Activated gamma-delta T cell (primary cell): ENCODE measurements at places on chromosomes 2 and 18.

- DNase-seq, result no peak
These were observed 494.1 kb upstream of the SLC39A10 start for GRCh38 chr2:195162918-195163317.

DNA sequence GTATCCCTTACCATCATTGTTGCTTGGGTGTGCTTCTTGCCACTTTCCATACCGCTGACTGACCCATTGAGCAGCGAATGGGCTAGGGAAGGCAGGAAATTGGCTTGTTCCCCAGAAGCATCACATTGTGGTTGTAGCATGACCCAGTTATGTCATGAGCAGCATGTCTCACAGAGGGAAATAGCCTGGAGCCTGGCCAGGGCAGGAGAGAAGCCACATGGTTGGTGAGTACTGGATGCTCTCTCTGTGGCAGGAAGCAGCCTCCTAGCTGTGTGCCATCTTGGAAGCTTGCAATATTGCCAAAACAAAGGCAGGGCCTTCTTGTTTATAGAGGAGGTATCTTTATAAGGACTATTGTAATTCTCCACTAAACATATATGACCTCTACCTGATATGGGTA is 482.6 kb downstream of the PIK3C3 start:
- no peak for DNase-seq

GRCh38 chr2:101752716-101753616 is 55.5 kb downstream of the MAP4K4 start:
- no peak for DNase-seq

DNA sequence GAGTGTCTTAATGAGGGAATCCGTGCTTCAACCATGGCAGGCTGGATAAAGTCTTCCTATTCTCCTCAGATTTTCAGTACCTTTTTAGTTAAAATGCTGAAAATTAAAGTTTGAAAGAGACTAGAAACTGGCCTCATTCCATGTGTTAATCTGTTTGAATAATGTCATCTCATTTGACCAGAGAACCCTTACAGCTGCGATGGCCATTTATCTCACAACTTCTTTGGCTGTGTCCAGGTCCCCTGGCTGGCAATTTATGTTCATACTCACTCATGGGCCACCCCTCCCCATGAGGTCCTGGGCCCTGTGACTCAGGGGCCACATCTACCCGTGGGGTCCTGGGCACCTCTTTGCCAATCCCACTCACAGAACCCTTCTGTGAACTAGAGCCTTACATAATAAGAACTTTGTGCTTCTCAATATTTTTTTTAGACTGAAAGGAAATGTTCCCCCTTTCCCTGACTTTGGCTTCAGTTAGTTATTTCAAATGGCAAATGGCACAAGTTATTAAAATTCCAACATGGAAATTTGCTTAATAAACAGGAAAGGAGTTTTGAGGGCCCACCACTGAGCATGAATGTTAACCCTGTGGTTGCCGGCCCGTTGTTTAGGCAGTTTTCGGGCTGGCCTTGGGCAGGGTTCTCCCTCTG is 134.6 kb downstream of the UXS1 start:
- DNase-seq, result no peak

- no peak for DNase-seq
These were observed 100.0 kb upstream of the PID1 start for GRCh38 chr2:229371086-229371485.

DNA sequence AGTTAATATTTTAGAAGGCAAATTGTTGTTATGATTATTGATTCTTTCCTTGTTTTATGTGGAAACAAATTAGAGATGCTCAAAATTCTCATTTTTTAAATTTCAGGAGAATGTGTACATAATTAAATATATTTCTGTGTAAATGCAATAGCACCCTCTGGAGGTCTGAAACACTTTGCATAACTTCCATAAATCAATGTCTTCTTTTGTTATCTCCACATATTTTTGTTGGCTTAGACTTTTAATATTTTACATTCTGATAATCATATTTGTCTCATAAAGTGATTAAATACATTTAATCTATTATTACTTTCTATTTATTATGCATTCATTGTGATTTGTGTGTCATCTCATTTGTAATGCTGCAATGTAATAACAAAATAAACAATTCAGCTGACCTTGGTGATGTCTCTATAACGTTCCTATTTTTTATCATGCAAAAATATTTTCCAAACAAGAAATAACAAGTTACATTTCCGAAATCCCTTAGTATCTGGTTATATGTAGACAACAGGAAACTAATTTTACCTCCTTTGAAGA is 201.8 kb upstream of the GALNT5 start:
- no peak for DNase-seq

DNA sequence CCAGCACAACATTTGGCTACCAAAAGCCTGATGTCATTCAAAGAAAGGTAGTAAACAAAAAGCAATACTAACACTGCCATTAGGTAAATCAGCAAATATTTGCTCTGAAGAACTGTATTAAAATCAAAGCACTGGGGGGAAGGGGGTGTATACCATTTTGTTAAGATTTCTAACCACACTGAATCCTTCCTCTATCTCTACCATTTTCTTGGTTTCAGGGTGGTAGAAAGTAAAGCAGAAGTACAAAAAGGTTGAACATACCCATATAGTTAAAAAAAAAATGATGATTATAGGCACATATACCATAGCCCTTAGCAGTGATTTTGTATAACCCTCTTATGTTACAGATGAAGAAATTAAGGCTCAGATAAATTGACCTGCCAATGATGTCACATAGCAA is 437.6 kb downstream of the ZEB2 start:
- no peak for DNase-seq

DNA sequence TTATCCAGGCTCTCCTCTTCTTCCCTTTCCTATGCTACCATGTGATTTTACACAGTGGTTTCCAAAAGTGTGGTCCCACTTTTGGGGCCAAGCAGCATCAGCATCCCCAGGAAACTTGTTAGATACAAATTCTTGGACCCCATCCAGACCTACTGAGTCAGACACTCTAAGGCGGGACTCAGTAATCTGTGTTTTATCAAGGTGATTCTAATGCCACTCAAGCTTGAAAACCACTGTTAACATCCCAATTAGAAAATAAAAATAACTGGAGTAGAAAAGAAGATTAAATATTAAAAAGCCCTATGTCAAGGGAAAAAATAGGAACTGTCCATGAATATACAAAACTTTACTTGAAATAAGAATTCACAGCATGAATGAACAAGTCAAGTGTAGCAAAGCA is 10.8 kb downstream of the DSG2 start:
- no peak for DNase-seq

- DNase-seq, result no peak
These were observed 84.0 kb downstream of the LIPG start for GRCh38 chr18:49645841-49646351.

- no peak for DNase-seq
These were observed 132.1 kb upstream of the DNMT3A start for GRCh38 chr2:25473758-25474340.

DNA sequence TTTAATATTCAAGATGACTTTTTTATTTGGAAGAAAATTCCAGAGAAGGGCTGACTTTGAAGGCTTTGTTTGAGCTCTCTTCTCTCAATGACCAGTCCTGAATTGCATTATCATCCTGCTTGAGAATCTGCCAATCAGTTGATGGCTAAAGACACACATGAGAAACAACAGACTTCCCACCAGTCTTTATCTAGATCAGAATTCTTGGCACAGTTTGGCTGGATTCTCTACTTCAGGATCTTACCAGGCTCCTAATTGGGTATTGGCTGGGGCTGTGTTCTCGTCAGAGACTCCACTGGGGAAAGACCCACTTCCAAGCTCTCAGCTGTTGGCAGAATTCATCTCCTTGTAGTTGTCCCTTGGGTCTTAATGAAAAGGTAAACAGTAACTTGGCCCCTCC is 86.0 kb downstream of the WDSUB1 start:
- no peak for DNase-seq

DNA sequence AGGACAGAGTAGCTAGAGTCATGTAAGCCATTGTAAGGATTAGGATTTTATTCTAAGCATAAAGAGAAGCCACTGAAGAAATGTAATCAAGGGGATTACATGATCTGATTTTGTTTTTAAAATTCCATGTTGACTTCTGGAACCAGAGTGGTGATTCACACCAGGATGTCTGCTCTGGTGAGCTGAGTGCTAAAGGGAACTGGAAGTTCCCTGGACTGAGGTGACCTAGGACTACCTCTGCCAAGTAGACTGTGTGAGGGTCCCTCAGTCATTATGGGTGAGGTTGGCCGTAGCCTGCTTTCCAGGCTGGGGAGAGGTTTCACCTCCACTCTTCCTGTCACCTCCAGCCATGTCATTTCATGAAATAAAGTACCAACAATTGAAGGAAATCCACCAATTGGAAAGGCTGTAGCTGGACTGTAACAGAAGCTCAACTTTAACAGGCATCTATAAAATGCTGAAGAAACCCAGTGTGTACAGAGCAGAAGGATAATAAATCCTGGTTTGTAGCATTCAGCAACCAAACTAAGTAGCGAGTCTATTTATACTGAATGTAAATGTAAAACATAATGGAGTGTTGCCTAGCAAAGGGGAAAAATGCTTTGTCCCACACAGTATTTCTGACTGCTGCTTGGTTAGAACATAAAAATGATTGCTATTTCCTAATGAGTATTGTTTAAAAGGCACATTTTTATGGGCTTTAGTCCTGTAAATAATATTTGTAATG is 507.4 kb upstream of the PKDCC start:
- DNase-seq, result no peak

- DNase-seq, result no peak
These were observed 28.5 kb downstream of the MBP start for GRCh38 chr18:77103991-77104531.

DNA sequence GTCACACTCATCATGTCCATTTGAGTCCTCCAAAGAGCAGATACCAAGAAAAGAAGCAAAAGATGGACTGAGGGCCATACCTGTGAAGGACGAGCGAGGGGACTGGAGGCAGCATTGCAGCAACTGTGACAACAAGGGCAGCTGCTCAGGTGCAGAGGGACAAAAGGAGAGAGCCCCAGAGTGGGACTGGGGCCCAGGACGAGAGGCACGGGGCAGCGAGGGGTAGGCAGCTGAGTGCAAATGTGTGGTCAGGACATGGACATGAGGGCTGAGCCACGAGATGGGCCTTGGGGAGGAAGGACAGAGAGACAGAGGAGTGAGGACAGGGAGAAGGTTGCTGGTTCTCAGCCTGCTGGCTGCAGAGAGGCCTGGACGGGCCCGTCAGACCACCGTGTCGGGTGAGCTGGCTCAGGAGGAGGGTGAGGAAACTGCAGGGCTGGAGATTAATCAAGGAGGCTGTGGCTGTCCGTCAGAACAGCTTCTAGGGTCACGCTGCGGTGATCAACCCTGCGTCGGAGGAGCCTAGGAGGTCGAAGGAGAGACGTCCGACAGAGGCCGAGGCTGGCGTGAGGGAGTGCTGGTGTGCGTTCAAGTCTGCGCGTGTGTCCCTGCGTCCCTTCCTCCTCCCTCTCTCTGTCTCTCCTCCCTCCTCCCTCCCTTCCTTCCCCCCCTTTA is 206.8 kb upstream of the HDAC4 start:
- no peak for DNase-seq

- DNase-seq, result no peak
These were observed 88.6 kb upstream of the BCL11A start for GRCh38 chr2:60641811-60642788.

- no peak for DNase-seq
These were observed 68.9 kb upstream of the ITM2C start for GRCh38 chr2:230795856-230796255.

DNA sequence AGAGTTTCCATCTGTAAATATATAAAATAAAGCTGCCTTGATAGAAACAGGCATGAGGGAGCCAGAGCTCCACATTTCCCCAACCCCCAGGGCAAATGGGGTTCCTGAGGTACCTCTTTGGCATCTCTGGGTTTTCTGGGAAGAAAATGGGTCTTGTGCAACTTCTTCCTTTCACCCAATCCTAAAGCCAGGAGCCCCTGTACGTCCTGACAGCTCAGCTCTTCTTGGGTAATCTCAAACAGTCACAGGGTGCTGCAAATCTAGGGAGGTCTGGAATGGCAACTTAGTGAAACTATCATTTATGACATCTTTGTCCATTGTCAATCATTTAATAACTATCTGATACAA is 36.6 kb upstream of the STAT1 start:
- no peak for DNase-seq

DNA sequence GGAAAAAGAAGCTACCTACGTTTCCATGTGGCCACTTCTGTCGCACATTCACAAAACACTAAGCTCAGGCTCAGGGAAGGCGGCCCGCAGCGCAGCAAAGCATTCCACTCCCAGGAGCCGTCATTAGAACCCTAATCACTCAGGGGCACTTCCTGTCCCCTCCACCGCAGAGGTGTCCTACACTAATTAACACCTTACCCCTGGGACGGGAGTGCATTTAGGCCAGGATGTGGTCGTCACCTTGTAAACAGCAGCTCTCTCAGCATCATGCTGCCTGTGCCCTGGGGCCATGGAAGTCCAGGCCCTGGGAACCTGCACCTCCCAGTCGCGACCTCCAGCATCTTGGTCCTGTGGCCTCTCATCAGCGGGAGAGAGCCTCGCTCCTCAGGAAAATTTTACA is 359.8 kb upstream of the SALL3 start:
- DNase-seq, result no peak

GRCh38 chr2:195649629-195650190 is 7.3 kb upstream of the SLC39A10 start:
- DNase-seq, result no peak

DNA sequence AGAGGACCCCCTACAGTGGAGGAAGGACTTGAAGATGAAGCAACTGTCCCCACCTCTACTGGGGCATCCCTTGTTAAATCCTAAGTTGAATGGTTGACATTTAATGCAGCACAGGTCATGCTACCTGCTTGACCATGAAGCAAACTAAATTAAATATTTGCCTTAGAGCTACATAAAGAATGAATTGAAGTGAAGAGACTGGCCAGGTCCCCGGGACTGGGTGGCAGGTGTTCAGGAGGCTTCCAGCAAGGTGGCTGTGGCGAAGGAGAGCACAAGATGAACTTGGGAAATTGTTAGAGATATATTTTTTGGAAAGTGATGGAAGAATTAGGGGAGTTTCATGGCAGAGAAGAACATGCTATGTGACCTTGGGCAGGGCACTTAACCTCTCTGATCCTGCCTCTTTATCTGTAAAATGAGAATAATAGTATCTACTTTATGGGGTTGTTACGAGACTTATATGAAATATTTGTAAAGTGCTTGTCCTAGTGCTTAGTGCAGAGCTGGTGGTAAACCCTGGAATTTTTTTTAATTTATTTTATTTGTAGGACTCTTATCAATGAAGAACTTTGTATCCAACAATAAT is 37.3 kb downstream of the EFR3B start:
- DNase-seq, result no peak

GRCh38 chr2:102238039-102238756 is 51.4 kb downstream of the IL1RL2 start:
- no peak for DNase-seq

DNA sequence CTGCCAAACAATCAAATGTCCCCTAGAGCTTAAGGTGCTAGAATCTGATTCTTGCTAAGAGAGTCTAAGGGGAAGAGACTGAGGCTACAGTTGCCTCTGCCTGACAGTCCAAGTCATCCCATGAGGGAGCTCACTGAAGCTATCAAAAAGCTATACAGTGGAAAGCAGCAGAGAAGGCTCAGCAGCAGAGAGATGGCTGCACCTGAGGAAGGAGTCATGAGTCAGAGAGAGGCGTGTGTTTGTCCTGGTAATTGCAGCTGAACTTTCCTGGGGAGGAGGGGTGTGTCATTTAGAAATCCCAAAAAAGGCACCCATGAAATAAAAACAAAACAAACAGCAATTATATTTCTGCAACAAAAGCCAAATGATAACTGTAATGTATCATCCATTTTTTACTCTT is 305.2 kb upstream of the UBE2E3 start:
- DNase-seq, result no peak
